ENCODE measurements at places on chromosomes 12 and 14.
A peak's percentile ranks its signal among the peaks of the same experiment; 100 is the strongest.

DNA sequence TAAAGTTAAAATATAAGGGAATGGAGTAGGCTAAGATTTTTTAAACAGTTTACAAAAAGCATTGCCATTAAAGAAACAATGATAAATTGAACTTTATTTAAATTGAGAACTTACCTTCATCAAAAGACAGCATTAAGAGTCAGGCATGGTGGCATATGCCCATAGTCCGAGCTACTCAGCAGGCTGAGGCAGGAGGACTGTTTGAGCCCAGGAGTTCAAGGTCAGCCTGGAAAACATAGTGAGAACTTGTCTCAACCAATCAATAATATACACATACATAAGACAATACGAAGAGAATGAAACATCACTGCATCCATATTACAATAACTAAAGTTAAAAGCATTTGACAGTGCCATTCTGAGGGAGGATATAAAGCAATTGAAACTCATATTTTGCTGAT lies 97.6 kb downstream of the FOXA1 start:
- no peak for DNase-seq

DNA sequence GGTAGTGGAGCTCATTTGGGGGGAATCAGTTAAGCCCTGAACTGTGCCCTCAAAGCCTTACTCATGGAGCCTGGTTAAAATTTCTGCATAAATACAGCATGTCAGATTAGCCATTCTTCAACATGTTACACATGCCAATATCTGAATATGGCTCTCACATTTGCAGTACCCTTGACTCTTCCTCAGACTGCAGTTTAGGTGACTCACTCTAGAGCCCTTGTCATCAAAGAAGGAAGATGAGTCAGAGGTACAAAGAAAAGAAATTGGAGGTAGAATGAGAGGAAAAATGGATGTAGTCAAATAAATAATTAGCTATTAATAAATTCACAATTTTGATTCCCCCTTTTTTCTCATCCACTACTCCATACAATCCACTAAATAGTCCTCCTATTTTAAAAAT lies 23.6 kb upstream of the OR4K2 start:
- no peak for DNase-seq

GRCh38 chr12:100268835-100269564 lies 2.0 kb downstream of the SCYL2 start:
- no peak for DNase-seq

DNA sequence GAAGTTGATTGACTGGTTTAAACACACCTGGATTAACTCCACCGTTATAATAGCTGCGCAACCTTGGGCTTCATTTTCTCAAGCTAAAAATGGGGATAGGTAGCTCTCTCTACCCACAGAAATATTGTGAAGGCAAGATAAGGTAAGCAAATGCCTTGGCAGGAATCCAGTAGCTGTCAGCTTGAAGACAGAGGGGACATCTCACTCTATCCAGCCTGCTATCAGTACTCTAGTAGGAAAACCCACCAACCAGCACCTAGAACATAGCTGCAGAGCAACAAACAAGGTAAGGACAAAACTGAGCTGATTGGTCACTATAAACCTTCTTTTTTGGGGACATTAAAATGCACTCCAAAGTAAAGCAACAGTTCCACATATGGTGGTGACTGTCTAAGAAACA lies 7.7 kb downstream of the CSRP2 start:
- no peak for DNase-seq

- DNase-seq = no peak
Observed at GRCh38 chr12:23763724-23764123, 185.7 kb downstream of the SOX5 start.

GRCh38 chr12:122366685-122367475 lies 55.6 kb downstream of the CLIP1 start:
- DNase-seq = no peak

GRCh38 chr12:79891506-79892162 lies 43.3 kb downstream of the PPP1R12A start:
- no peak for DNase-seq

- peak; percentile 13 for DNase-seq
Observed at GRCh38 chr12:117580718-117581062, 219.3 kb upstream of the NOS1 start.

- no peak for DNase-seq
Observed at GRCh38 chr12:124411281-124411878, 116.5 kb downstream of the RFLNA start.

GRCh38 chr14:83960832-83961512 lies 1569.0 kb upstream of the FLRT2 start:
- no peak for DNase-seq

DNA sequence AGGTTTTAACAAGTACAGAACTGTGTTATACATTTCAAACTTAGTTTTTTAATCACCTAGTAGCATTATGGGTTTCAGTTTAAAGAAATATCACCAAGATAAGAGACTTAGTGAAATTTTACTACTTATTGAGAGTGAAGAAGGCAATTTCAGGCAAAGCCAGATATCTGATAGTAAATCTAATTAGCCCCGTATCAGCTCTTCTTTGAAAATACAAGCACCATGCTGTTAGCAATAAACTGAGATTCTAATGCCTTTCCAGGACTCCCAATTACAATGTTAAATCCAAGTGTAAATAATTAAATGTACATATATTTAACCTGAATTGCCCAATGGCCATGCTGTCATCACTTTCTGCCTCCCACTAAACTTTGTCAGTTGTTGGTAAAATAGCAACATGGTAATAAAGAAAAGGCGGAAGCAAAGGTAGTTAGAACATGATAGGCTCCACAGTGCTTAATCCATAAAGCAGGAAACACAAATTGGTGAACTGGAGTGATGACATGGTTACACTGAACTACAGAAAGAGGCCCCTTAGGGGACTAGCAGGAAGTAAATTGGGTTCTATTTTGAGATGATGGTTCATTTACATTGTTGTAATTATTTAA lies 646.1 kb downstream of the C12orf50 start:
- DNase-seq = no peak

DNA sequence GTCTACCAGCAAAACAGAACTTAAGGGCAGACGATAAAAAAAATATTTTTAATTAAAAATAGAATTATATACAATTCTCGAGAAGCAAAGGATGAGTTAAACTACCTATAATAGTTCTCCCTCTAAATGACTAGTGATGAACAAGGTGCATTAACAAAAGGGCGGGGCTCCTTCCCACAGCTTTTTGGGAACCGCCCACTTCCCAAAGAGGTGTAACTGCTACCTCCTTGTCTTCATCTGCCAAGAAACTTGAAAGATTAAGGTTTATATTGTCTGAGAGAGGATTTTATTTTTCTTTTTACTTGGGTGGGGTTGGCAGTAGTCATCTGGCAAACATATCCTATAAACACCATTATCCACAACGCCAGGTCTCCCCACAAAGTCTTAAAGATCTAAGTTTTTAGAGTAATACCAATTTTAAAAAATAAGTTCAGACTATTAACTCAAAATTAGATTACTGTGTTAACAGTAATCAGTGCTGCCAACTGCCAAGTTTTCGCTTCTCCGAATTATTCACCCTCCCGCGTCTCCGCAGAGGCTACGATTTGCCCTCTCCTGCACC lies 938 bp downstream of the RALGAPA1 start:
- DNase-seq = no peak

- no peak for DNase-seq
Observed at GRCh38 chr12:122870163-122870842, 25.6 kb downstream of the VPS37B start.

DNA sequence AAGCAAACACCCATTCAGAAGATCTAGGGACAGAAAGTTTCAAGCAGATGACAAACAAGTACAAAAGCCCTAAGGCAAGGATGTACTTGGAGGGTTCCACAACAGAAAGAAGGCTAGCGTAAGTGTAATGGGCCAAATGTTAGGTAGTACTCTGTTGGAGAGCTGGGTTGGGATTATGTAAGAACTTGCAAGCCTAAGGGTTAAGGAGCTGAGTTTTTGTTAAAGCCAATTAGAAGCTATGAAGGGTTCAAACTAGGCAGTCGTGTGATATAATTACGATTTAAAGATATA lies 41.4 kb downstream of the HECTD1 start:
- no peak for DNase-seq

- DNase-seq = no peak
Observed at GRCh38 chr14:55103005-55103640, 25.9 kb upstream of the LGALS3 start.

DNA sequence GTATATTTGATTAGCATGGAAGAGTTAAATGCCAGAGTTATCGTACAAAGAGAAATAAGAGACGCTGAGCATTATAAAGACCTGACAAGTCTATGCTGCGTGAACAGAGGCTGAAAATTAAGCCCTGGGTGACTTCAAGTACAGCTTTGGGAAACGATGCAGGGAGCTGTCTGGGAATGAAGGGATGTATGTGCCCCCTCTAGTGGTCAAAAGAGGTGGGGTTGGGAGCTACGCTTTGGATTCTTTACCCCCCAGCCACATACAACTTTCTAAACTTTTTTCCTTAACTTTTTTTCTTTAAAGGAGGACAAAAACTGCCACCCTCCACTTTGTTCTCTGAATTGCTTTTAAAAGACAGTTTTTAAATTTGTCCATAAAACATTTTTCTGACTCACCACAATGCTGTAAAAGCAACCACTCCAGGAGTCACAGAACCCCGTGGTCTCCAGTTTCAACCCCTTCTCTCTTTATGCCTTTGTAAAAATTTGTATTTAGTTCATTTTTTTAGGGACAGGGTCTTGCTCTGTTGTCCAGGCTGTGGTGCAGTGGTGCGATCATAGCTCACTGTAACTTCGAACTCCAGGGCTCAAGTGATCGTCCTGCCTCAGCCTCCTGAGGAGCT lies 59.4 kb downstream of the ZNF664 start:
- no peak for DNase-seq

DNA sequence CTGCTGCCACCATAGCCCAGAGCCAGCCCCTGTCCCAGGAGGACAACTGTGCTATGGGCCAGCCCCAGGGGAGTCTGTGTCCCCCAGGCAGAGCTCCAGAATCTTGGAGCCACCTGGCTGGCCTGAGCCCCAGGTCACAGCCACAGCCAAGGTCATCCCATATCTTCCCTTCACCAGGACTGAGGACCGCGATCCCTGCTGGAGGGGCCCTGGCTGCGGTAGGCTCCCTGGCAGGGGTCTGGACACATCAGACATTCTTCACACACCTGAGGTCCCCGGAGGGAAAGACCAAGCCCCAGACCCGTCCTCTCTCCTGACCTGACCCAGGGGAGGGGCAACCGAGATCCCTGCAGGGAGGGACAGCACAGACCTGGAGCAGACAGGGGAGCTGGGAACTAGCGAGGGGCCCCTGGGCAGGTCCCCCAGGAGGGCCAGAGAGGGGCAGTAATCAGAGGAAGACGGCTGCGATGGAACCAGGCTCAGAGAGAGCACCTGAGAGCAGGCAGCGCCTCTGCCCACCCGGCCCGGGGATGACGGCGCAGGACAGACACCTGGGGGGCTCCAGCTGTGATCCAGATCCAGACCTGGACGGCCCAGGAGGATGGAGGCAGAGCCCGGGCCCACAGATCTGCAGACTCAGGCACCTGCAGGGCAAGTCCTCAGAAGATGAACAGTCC lies 103.2 kb upstream of the EIF5 start:
- no peak for DNase-seq

- DNase-seq = no peak
Observed at GRCh38 chr12:105933671-105934665, 204.8 kb downstream of the NUAK1 start.

- DNase-seq = no peak
Observed at GRCh38 chr14:83594874-83595273, 1935.1 kb upstream of the FLRT2 start.

GRCh38 chr14:102831163-102831804 lies 54.0 kb downstream of the TRAF3 start:
- no peak for DNase-seq

GRCh38 chr14:99703381-99703780 lies 19.3 kb downstream of the CYP46A1 start:
- no peak for DNase-seq

DNA sequence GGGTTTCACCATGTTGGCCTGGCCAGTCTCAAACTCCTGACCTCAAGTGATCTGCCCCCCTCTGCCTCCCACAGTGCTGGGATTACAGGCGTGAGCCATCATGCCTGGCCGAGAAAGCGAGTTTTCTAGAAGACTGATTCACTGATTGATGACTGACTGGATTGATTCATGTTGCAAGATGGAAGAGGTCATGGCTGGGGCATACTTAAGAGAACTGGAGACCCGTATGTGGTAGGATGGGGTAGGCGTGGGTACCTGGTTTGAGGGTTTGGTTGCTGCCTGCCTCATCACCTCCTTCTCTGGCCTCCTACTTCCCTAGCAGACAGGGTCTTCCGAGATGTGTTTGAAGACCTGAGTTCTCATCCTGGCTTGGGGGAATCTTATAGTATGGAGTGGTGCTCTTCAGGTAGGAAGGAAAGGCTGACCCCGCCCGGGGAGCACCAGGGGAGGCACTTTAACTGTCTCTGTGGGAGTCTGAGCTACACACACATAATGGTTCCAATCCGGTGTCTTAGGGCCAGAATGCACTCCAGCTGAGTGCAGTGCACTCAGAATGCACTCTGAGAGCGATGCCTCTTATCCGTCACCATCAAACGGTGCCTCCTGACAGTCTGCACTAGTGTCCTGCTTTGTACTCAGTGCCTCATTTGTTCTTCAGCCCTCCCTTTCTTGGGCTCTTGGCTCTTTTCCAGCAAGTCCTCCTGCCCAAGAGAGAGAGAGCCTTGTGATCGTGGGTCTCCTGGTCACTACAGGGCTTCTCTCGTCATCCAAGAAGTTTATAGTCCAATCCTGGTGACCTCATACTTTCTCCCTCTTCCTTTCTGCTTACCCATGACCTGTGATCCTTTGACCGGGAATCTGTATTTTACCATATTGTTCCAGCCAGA lies 19.7 kb downstream of the PLEKHG3 start:
- peak; percentile 37 for DNase-seq

- DNase-seq = no peak
Observed at GRCh38 chr12:123033392-123034021, 53.0 kb downstream of the ARL6IP4 start.

DNA sequence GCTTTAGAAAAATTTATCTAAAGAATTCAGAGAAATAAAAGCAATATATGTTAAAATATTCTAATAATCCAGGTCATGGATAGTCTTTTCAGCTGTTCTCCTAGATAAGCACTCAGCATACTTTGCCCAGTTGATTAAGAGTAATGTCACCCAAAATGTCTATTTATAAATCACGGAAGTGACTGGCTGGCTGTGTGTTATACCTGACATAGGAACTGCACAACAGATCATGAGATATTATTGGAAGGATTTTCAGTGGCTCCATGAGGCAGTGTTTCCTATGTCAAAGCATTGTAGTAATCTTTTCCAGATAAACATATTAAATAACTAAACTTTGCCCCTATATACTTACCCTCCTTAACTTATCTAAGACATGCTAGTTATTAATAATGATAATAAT lies 128.8 kb downstream of the ITPR2 start:
- DNase-seq = no peak

GRCh38 chr12:6567112-6567670 lies 900 bp downstream of the NOP2 start:
- no peak for DNase-seq

GRCh38 chr12:34097213-34097612 lies 74.9 kb downstream of the ALG10 start:
- no peak for DNase-seq

- DNase-seq = no peak
Observed at GRCh38 chr14:85572845-85573244, 42.9 kb downstream of the FLRT2 start.

DNA sequence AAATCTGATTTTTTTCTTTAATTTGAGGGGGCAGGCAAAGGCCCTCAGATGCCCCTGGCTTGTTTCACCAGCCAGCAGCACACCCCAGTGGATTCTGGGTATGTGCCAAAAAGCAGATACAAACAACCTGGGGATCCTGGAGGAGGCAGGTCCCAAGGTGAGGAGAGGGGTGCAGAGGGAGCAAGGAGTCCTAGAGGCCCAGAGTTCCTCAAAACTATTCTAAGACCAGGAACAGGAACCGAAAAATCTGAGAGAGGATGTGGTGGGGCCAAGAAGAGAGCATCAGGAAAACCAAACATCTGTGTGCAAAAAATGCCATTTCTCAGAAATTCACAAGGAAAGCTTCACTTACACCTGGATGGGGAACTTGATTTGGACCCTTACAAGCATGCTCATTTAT lies 8.2 kb downstream of the KCNA5 start:
- no peak for DNase-seq
